ENCODE measurements at places on chromosomes 5 and 9.

DNA sequence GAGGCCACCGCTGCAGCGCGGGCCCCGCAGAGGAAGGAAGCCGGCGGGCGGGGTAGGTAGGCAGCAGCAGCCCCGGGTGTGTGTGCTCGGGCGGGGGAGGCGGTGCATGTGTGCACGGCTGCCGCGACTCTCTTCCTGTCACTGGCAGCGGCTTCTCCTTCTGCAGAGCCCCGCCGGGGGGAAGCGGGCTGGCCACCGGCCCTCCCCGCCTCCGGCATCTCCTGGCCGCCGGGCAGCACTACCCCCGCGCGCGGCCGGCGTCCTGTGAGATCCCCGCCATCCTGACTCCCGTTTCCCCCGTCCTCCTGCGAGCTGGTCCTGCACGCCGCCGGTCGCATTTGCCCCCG, 315 bp downstream of the PIK3R1 start:
- no peak for DNase-seq

DNA sequence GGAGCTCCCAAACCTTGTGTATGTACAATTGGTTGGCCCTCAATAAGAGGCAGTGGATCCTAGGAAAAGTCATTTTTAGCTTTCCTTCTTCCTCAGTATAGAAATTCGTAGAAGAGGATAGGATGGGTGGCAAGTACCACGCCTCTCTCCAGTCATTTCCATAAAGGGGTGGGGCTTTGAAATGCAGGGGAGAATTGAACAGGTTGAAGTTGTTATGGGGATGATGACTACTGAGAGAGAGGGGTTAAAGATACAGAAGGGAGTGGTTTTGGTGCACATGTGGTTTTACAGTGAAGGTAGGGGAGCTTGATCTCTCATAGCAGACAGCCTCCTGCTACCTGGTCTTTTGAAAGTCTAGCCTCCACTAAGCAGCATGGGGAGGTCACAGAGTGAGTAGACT, 54.4 kb upstream of the FAM120AOS start:
- no peak for DNase-seq

DNA sequence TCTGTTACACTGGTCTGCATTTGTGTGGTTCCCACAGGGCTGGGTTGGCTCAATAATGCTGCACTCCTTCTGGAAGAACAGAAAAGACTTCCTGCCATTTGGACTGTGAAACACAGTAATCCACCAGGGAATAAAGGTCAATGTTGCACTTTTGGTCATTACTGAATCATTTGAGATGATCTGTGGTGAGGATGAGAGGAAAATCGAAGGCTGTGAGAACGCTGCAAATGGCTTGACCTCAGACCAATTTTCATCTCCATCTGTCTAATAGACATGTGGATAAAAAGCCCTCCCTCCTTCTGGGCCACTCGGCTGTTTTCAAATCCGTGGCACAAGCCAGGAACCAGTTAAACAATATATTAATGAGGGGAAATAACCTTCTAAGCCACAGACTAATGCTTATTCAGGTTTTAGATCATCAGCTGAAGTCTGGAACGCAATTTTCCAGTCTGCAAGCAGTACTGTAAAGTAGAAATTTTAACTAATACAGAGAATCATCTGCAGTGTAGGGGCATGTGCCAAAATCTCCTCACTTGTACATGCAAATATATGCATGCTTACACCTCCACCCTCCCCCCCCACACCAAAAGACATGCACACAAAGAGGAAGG, 20.2 kb downstream of the TLE1 start:
- no peak for DNase-seq

- DNase-seq, result no peak
Measured at GRCh38 chr9:132193227-132194124, 31.6 kb downstream of the NTNG2 start.

DNA sequence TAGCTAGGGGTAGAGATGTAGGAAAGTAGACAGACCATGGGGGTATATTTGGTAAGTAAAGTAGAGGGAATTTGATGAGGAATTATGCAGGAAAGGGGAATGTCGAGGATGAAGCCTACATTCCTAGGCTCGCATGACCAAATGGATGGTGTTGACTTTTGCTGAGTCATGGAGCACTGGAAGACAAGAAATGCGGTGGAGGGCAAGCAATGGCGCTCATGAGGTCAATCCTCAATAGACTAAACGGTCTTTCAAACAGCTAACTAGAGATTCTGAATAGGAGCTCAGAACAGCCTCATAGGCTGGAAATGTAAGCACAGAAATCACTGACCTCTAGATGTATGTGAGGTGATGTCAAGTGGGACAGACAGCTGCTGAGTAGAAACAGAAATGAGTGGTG, 50.7 kb upstream of the FST start:
- DNase-seq, result no peak

DNA sequence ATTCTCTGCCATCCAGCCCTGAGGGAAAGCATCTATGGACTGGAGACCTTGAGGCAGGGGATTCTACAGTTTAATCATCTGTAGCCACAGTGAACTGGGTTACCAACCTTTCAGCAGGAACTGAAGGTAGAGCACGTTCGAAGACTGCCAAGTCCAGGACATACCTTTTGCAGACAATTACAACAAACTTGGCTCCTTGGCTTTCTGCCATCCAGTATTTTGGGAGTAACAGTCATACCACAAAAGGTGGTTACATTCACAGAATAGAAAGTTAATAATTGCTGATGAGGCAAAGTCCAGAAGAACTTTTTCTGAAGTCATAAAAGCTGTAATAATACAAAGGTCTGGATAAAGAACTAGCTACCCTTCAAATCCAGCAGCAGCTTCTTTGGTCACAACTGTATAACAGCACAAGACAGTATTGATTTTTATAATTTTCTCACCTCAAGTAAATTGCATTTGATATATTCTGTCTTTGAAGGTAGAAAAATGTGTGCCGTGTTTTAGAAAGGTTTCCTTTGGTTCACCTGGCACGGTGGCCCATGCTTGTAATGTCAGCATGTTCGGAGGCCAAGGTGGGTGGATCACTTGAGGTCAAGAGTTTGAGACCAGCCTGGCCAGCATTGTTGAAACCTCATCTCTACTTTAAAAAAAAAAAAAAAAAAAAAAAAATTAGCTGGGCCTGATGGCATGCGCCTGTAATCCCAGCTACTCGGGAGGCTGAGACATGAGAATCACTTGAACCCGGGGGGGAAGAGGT, 236.6 kb downstream of the NR3C1 start:
- DNase-seq, result no peak

GRCh38 chr9:2043881-2044462, 28.8 kb downstream of the SMARCA2 start:
- DNase-seq, result no peak

DNA sequence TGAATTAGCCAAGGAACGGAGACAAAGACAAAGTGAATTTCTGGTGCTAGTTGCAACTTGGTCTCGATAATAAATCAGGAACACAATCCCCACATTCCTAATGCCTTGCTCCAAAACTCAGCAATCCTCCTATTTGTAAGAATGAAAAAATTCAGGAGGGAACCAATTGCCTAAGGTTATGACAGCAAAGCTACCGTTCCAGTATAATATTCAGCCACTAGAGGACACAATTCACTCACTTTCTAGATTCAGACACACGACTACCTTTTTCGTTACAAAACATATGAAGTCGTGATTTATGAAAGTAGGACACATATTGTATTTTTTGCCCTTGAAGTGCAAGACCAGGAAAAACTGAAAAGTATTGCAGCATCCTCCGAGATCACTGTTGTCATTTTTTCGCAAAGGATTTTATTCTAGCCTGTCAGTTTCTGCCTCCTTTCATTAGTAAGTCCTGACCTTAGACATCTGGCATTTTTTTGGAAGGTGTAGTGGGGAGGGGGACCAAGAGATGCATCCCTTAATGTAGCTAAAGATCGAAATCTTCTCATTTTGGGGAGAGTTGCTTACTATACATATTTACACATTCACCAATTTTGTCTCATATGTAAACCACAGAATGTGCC, 133.1 kb downstream of the DOCK8 start:
- no peak for DNase-seq

- DNase-seq, result no peak
Measured at GRCh38 chr9:70468291-70468690, 53.8 kb upstream of the KLF9 start.

DNA sequence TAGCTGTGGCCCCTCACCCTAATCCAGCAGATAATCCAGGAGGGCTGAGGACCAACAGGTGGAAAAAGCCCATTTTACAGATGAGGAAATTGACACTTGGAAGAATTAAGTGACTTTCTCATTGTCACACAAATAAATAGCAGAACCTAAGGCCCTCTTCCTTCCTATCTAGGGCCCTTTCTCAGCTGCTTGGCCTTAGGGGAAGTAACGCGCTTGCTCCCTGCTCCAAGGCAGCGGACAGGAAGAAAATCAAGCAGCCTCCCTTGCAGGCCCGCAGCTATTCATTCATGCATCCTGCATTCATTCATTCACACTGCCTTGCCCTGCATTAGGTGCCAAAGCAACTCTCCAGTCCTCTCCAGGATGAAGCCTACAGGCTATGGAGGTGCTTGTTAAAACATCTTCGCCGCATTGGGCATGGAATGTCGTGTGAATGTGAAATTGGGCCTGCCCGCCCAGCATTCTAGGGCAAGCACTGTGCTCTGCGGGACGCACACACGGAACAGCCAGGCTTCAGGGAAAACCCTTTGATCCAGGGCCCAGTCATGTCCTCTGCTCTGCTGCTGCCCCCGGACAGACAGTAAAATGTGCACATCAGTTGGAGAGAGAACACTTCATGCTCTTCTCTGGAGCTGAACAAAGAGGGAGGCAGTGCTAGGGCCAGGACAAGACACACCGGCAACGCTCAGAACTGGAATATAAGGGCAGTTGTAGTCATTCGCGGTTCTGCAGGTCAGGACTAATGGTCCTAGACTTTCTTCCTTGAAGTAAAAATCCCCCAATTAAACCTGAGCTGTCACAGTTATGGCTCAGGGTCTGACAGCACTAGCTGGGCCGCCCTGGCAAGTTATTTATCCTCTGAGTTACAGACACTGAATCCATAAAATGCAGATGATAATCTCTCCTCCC, 166.0 kb downstream of the COL23A1 start:
- no peak for DNase-seq

GRCh38 chr5:17077440-17078233, 139.8 kb upstream of the BASP1 start:
- DNase-seq, result no peak

Measured in activated CD8-positive, alpha-beta memory T cell treated with anti-CD3 and anti-CD28 coated beads for 1 hour (primary cell).